DMS153 (cell line): ENCODE measurements at places on chromosomes 6 and 20.

GRCh38 chr6:130836055-130836640 is 8.9 kb downstream of the SMLR1 start:
- DNase-seq, result no peak

GRCh38 chr20:32607727-32608663 is 22.9 kb upstream of the NOL4L start:
- DNase-seq, result no peak

GRCh38 chr6:168428052-168428826 is 12.7 kb upstream of the SMOC2 start:
- no peak for DNase-seq

DNA sequence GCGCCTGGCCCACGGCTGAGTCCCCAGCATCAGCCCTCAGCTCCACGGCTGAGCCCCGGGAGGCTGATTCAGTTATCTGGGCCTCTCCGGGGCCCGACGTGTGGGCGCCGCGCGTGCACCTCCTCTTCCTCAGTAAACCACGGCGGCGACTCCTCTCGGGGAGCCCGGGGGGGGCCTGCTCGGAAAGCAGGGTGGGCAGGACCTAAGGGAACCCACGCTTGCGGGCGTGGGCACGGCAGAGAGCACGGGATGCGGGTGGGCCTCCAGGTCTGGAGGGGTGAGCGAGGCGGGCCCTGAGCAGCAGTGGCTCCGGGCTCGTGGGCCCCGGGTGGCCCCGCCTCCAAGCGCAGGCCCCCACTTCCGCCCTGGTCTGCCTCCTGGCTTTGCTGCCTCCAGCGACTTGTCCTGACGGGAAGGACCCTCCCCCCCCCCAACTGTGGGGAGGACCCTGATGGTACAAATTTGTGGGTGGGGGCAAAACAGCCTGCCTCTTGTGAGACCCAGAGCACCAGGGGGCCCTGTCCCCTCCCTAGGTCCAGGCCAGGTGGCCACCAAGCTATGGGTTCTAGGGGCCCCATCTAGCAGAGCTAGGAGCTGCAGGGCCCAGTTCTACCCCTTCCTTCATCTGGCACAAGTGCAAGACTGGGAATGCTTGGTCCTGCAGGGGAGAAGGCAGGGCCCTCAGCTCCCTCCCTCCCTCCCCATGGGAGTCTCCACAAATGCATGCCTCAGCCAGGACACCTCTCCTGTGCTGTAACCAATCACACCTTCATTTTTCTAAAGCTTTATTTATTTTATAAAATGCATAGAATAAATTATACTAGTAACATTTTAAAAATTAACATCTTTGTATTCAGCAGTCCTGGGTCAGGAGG is 16.9 kb downstream of the UCKL1 start:
- DNase-seq, result no peak

GRCh38 chr20:60088236-60088635 is 130.0 kb downstream of the CDH26 start:
- no peak for DNase-seq

DNA sequence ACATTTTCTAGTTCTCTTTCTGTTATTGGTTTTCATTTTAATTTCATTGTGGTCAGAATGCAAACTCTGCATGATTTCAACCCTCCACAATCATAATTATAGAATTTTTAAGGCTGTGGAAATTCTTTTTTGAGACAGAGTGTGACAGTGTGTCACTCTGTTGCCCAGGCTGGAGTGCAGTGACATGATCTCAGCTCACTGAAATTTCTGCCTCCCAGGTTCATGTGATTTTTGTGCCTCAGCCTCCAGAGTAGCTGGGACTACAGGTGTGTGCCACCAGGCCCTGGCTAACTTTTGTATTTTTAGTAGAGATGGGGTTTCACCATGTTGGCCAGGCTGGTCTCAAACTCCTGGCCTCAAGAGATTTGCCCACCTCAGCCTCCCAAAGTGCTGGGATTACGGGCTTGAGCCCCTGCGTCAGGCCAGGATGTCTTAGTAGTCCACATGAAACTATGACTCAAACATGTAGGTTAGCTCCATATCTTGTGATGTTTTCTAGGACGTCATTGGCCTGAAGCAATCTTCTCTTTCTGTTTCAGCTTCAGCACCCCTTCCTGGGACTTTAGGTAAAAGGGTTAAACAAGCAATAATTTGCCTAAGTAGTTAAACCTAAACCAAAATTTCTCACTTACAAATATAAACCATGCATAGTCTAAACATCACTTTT is 47.4 kb upstream of the SAMD3 start:
- DNase-seq, result no peak

- no peak for DNase-seq
These were observed 9.6 kb downstream of the MAN1A1 start for GRCh38 chr6:119339941-119340456.
